Tongue (tissue), 3 donors: ENCODE measurements at places on chromosomes 16 and 17.

DNA sequence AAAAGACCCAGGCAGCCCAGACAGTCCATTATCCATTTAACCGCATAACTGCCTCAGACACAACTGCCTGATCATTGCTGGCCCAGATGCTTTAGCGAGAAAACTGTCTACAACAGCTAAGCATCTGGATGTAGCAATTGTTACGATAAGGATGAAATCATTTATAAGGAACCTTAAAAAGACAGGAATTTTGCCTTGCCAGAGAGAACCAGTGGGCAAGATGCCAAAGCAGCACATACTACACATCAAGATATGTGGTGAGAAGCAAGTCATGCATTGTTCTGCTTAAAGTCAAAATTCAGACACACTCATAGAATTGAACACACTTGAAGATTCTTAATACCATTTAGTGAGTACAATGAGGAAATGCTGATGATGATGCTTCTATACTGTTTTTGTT, 1525.3 kb downstream of the CDH8 start:
- DNase-seq, result peak; percentile 9

- DNase-seq, result peak; percentile 84
These were observed 40.1 kb downstream of the KLHDC4 start for GRCh38 chr16:87725596-87726235.

- DNase-seq, result no peak
These were observed 498 bp downstream of the PIMREG start for GRCh38 chr17:6444571-6445335.

- DNase-seq, result no peak
These were observed 76.3 kb upstream of the WSB1 start for GRCh38 chr17:27217631-27218030.

DNA sequence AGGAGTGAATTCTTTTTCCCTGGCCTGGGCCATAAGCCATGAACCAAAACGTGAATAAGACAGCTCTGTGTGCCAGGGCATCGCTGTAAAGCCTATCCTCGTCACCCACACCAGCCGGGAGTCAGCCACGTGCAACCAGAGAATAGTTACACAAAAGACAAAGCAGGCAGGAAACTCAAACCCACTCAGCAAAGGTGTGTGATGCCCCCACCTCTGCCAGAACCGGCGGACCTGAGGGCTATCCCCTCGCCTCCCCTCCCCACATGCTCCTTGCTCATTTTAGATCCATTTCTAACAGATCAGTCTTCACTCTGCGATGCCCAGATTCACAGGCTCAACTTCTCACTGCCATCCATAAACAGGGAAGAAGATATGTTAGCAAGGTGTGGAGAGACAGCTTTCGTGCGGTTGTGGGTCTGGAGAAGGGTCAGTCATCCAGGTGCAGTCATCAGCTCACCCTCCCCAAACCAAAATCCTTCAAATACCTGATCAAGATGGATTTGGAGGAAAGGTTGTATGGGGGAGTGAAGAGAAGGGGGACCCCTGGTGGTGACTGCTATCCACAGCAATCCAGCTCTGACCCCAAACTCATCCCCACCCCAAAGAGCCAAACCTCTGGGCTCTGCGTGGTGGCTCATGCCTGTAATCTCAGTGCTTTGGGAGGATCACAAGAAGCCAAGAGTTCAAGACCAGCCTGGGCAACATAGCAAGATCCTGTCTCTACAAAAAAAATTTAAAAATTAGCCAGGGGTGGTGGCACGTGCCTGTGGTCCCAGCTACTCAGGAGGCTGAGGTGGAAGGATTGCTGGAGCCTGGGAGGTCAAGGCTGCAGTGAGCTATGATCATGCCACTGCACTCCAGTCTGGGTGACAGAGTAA, 219.2 kb downstream of the C16orf78 start:
- peak; percentile 74 for DNase-seq

DNA sequence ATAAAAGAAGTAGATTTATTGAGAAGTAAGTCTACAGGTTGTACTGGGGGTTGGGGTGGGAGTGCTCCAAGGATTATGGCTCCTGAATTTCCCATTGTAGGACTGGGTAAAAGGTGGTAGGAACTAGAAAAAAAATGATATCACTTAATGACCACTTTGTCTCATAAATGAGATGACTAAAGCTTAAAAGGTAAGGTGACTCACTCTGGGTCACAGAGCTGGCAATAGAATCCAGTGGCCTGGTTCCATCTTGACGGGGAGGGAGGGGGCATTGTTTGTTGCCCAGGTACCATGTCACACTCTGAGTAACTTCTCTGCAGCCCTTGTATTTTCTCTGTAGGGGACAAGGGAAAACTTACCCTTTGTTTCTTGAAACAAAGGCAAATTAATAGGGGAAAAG, 126.1 kb downstream of the PITPNC1 start:
- DNase-seq, result no peak

- DNase-seq, result peak; percentile 79
These were observed 1.3 kb upstream of the SENP3 start for GRCh38 chr17:7560172-7561027.

DNA sequence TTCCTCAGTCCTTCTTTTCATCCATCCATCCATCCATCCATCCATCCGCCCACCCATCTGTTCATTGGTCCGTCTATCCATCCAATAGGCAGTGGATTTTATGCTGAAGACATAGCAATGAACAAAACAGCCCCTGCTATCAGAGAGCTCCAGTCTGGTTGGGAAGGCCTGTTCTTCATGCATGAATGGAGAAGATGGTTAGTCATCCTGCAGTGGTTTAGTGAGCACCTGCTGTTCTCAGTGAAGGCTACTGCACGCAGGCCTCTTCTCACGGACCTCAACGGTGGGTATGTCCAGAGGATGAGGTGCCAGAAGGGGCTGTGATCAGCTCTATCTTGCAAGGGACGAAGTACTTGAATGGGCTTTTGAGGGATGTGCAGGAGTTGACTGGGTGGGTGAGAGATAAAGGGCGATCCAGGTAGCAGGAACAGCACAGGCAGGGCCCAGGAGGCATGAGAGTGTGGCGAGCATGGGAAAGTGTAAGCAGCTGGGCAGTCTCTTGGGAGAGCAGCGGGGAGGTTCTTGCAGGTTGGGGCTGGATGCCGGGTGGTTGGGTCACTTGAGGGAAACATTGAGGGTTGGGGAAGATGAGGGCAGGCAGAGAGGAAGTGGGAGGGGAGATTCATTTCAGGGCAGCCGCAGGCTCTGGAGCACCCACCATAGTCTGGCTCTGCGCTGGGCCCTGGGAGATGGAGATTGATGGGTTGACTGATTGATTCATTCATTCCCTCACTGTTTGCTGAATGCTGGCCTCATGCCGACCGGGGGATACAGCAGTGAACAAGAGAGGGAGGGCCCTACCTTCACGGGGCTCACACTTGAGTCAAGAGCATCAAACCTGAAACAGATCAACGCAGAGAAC, 115.0 kb upstream of the CIBAR2 start:
- no peak for DNase-seq

- peak; percentile 75 for DNase-seq
These were observed 252.3 kb downstream of the SNX29 start for GRCh38 chr16:12228602-12229499.

DNA sequence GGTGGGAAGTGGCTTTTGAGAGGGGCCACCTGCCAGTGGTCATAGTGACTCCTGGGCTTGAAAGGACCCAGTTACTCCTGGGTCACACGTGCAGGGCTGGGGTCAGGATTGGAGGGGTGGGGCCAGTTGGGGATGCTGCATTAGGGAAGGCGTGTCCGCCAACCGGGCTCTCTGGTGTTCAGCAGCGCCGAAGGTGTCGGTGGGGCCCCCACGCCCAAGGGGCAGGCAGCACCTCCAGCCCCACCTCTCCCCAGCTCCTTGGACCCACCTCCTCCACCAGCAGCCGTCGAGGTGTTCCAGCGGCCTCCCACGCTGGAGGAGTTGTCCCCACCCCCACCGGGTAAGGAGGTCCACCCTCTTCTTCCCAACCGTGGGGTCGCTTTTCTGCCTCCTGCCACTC, 9.5 kb downstream of the ABI3 start:
- DNase-seq, result no peak

DNA sequence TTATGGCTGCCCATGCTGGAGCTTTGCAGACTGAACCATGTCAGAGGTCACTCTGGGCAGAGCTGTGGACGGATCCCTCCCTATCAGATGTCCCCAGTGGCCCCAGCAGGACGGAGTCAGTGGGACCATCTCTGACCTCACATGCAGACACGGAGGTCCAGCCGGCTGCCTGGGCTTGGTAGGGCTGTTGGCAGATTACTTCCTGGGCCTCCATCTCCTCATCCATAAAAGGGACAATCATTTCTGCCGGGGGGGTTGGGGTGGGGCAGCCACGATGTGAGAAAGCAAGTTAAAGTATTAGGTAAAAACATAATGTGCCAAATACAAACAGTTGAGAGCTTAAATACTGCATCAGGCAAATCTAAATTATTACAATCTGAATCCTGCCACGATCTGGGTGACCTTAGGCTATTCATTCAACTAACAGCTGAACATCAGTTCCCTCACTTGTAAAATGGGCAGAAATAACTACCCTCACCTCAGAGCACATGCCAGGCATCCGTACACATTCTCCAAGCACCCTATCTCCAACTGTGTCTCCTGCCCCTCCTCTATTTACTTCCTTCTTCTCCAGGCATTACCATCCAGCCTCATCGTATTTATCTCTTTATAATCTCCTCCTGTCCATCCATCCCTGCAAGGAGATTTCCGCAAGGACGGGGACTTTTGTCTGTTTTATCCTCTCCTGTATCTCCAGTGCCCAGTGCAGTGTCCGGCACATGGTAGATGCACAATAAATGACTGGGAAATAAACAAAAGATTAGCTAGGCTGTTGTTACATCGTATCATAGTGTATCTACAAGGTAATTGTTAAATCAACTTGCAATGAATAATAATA, 192.3 kb upstream of the FOXF1 start:
- DNase-seq, result no peak

DNA sequence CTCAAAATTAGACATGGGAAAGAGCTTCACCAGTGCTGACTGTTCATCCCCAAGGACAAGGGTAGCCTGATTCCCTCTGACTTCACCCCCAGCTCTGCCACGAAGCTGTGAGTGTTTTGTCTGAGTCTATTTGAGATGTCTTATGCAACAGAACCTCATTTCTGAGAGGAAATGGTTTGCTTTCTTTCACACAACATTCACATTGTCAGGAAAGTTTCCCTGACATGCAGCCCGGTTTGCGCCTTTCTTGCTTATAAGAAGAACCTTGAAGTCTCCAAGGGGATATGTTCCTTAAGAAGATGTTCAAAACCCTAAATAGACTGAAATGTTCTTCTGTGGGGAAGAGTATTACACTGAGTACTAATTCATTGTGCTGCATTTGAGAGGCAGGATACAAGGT, 300.5 kb upstream of the CCL2 start:
- DNase-seq, result no peak

DNA sequence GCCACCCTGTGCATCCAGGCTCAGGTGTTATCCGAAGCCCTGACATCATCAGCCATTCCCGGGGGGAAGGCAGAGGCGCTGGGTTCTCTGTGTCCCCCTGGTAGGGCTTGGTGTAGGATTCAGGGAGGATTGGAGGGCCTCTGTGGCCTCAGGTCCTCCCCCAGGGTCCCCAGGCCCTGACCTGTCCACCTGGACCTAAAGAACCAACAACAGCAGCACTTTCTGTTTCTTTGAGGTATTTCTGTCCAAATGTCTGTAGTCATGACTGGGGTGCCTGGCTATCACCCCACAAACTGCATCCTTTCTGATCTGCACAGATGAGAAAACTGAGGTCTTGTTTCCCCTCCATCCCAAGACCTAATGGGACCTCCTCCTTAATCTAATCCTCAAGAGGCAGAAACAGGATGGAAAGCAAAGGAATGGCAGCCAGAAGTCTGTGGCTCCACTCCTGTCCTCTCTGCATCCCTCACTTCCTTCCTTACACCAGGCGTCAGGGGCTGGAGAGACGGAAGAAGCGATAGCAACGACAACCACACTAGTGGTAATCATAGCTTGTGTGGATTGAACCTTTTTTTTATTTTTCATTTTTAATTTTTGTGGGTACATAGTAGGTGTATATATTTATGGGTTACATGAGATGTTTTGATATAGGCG, 11.8 kb downstream of the NLRC5 start:
- DNase-seq, result no peak

GRCh38 chr16:84562174-84562815, 55.6 kb downstream of the COTL1 start:
- no peak for DNase-seq

GRCh38 chr17:72839131-72839725, 253.3 kb downstream of the SLC39A11 start:
- peak; percentile 15 for DNase-seq

- peak; percentile 76 for DNase-seq
These were observed 378.7 kb downstream of the HS3ST4 start for GRCh38 chr16:26070302-26071100.

GRCh38 chr17:82047914-82048570, 3.6 kb downstream of the RFNG start:
- no peak for DNase-seq

GRCh38 chr17:52536489-52536888, 378.0 kb upstream of the CA10 start:
- peak; percentile 76 for DNase-seq

DNA sequence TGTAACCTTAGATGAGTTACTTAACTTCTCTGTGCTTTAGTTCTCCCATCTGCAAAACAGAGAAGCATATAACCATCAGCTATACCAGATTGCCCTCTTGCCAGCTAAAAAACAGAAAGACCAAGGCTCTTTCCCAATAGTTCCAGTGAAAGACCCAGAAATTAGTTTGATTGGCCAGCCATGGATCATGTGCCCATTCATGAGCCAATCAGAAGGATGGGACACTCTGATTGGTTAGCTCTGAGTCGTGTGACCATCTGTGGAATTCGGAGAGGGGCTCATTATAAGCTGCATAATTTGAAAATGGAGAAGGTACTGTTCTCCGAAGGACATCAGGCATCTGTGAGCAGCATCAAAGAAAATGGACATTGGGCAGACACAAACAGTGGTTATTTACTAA, 155.2 kb downstream of the ABCC12 start:
- no peak for DNase-seq

GRCh38 chr17:78995761-78996451, 13.7 kb downstream of the CANT1 start:
- no peak for DNase-seq

DNA sequence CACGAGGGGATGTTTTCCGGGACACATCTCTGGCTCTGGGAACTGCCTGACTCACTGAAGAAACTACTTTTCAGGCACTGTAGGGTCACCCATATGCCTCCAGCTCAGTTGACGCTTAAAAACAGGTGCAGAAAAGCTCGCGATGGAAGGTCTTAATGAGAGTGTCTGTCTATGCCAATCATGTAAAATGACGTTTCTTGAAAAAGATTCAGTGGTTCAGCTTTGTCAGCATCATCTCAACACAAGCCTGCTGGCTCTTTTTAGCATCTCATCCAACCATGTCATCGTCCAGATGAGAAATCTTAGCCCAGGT, 27.5 kb downstream of the OR1D5 start:
- no peak for DNase-seq

- DNase-seq, result no peak
These were observed 252.9 kb downstream of the KATNIP start for GRCh38 chr16:27802664-27803439.

GRCh38 chr17:8969901-8970300, 4.4 kb upstream of the PIK3R5 start:
- DNase-seq, result no peak

- peak; percentile 76 for DNase-seq
These were observed 5.1 kb downstream of the BAHCC1 start for GRCh38 chr17:81400154-81400977.

- no peak for DNase-seq
These were observed 53.1 kb upstream of the ATP2A3 start for GRCh38 chr17:4017377-4017776.

- peak; percentile 57 for DNase-seq
These were observed 56.6 kb downstream of the TENT4B start for GRCh38 chr16:50209546-50210265.

- no peak for DNase-seq
These were observed 34.6 kb upstream of the TNRC6C start for GRCh38 chr17:77923776-77924513.
